ENCODE measurements at places on chromosomes 5 and 9. TPM values are rescaled to one million over a fixed set of nuclear protein-coding genes. Genes with fewer than 3 reads are reported as not detected.

The IL3 gene
- total RNA-seq = 0.25 TPM

The PRUNE2 gene
- 0.72 TPM for total RNA-seq

The DNAH5 gene
- not detected for total RNA-seq

The PROB1 gene
- 4.1 TPM for total RNA-seq

GRCh38 chr5:128799945-128800344 lies 165.3 kb upstream of the SLC27A6 start:
- H3K27me3 ChIP-seq = no peaks in the 10 kb centered on the region
- H3K4me3 ChIP-seq = no peak overlapping the region
- H3K36me3 ChIP-seq = no peaks in the 10 kb centered on the region

DNA sequence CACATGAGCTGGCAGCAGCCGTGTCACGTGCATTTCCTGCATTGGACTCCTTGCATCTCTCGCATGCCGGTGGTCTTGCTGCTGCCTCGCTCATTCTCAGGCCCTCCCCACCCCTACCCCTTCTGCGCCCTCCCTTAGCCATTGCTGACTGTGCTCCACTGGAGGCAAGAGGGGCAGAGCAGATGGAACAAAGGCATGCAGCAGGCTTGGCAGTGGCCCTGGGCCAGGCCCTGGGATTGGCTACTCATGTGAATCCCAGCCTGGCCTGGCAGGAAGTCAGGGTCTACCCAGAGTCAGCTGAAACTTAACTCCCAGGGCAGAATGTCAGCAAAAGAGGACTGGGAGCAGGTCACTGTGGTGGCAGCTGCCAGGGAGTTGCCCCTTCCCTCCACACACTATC lies 62.3 kb downstream of the TSTD2 start:
- H3K27me3 ChIP-seq = peaks cover 2% of the 10 kb centered on the region
- no peak overlapping the region for H3K4me3 ChIP-seq
- H3K27ac ChIP-seq = no peak overlapping the region
- DNase-seq = no peak

DNA sequence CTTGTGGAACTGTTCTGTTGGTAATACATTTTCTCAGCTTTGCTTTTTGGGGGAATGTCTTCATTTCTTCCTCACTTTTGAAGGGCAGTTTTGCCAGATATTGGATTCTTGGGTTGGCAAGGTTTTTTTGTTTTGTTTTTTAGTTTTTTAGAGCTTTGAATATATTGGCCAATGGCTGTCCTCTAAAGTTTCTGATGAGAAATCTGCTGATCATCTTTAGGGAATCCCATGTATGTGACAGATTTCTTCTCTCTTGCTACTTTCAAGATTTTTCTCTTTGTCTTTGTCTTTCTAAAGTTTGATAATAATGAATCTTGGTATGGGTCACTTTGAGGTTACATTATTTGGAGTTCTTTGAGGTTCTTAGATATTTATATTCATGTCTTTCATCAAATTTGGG lies 227.4 kb downstream of the FBXL7 start:
- no peaks in the 10 kb centered on the region for H3K4me1 ChIP-seq
- no peak overlapping the region for H3K27ac ChIP-seq
- no peaks in the 10 kb centered on the region for H3K27me3 ChIP-seq
- H3K4me3 ChIP-seq = no peak overlapping the region

GRCh38 chr9:114574438-114574837 lies 13.1 kb upstream of the ATP6V1G1 start:
- DNase-seq = no peak
- no peaks in the 10 kb centered on the region for H3K4me1 ChIP-seq
- no peak overlapping the region for H3K27ac ChIP-seq
- no peak overlapping the region for H3K4me3 ChIP-seq

- H3K27ac ChIP-seq = no peak overlapping the region
- no peak for DNase-seq
- H3K36me3 ChIP-seq = no peaks in the 10 kb centered on the region
- no peak overlapping the region for H3K4me3 ChIP-seq
- peaks cover 4% of the 10 kb centered on the region for H3K27me3 ChIP-seq
These were observed 50.0 kb upstream of the ALDH1B1 start for GRCh38 chr9:38342532-38342931.

GRCh38 chr9:130299785-130300615 lies 34.4 kb downstream of the HMCN2 start:
- H3K36me3 ChIP-seq = no peaks in the 10 kb centered on the region
- peaks cover 1% of the 10 kb centered on the region for H3K27me3 ChIP-seq
- H3K4me1 ChIP-seq = no peaks in the 10 kb centered on the region

DNA sequence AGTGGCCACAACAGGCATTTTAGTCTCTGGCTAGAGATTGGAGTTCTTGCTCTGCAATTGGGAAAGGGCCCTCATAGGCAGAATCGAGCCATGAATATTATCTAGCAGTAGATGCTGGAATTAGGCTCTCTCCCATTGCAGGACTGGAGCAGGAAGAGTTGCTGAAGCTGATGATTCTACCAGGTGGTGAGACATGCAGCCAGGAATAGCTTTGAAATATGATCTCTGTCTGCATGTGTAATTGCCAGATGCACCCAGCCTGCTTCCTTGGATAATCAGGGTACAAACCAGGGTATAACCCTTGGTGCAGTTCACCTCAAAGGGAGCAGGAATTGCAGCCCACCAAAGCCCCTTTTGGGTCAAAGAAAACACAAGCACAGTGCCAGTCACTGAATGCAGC lies 211.4 kb upstream of the FTMT start:
- H3K4me1 ChIP-seq = no peaks in the 10 kb centered on the region
- DNase-seq = no peak
- H3K36me3 ChIP-seq = no peaks in the 10 kb centered on the region
- H3K27ac ChIP-seq = no peak overlapping the region
- H3K27me3 ChIP-seq = no peaks in the 10 kb centered on the region
